SHP77 treated with DMSO at 0.1 percent for 48 hours (cell line): ENCODE measurements at places on chromosomes 4 and X.

GRCh38 chr4:153205757-153206156 is 1.5 kb downstream of the TRIM2 start:
- no peak for DNase-seq

GRCh38 chr4:167897116-167897515 is 195.2 kb upstream of the ANXA10 start:
- DNase-seq = no peak

DNA sequence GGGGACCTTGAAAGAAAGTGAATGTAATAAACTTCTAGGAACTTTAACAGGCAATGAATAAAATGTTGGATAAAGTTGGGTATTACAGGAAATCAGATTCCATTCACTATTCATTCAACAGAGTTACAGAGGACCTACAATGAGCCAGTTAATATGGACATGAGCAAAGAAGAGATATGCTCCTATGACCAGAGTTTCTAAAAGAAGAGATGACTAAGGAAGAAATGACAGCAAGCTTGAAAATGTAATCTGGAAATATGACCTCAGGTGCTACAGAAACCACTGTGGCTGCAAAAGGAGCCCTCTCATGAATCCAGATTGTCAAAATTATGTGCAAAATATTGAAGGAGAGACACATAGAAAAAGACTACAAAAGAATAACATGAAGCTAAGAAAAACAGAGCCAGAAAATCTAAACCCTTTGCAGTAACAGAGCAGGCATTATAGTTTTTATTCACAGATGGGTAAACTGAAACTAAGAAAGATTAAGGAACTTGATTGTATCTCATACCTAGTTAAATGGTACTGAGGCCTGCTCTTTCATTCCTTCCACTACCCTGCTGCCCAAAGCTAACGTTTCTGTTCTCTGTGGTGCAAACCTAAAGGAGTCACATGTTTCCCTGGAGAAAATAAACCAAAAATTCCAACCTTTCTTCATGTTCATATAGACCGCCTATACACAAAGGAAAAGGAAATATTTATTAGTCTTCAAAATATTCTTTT is 378.3 kb downstream of the GBA3 start:
- DNase-seq = no peak

DNA sequence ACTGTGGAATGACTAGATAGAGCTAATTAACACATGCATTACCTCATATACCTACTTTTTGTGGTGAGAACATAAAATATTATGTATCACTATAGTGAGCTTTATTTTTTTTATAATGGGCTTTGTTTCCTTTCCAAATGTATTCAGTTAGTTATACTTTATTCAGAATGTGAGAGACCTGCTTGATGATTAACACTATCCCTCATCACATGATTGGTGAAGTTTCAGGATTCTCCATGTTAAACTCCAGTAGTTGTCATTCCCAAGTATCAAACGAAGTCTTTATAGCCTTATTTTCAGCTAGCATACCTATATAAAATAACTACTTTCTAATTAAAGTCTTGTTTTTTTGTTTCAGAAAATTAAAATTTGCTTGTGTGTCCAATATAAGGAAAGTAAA is 8.8 kb downstream of the ZXDA start:
- DNase-seq = no peak

- no peak for DNase-seq
Observed at GRCh38 chr4:15649914-15650545, 5.1 kb downstream of the FBXL5 start.
